ENCODE measurements at places on chromosomes 16 and 17.

GRCh38 chr16:12546918-12547607, 256.6 kb downstream of the CPPED1 start:
- no peak for DNase-seq

- no peak for DNase-seq
Measured at GRCh38 chr16:81137754-81138153, 41.6 kb upstream of the GCSH start.

DNA sequence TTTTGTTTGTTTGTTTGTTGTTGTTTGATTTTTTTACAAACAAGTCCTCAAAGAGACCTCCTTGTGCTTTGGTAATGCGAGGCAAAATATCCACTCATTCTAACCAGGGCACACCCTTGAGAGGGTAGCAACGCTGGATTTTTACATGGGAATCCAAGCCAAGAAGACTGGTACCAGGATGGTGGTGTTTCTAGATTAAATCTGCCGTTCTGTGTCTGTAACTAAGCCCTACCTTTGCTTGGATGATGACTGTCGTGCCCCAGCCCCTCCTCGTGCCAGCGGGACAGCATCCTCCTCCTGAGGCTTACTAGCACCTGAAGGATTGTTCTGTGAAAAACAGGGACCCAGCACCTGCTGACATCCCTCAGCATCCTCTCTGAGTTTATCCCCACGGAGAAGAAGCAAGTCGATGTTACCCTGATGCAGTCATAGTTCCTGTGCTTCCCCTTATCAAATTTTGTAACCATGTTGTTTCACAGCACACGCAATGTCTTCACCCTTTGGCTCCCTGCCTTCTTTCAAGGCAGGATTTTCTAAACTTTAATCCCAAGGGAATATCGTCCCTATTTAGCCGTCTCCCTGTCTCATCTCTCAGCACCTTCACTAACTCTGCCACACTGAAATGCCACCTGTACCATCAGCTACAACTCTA, 5.1 kb upstream of the HSBP1 start:
- no peak for DNase-seq

DNA sequence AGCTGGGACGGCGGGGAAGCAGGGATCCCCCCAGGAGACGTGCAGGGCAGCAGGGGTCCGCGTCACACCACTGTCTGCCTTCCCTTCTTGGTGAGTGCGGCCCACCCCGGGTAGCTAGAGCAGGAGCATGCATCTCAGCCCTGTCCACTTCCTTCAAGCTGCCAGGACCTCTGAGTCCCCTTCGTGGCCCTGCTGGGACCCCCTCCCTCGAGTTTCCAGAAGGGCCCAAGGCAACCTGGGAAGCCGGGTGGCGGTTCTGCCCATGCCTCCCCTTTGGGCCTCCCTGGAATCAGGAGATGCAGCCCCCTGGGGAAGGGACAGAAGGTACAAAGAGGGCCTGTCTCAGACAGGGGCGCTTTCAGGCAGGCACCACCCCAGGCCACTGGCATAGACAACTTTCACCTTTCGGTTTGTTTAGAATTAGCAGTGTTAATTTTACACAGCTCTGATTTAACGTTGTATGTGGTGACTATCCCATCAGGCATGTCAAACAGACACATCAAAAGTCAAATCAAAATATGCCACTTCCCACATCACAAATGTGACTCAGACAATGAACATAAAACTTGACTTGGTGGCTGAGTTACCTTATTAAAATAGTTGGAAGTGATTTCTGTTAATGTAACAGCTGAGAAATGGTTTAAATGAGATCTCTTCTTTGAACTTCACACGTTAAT, 94.5 kb upstream of the METRNL start:
- DNase-seq: no peak

DNA sequence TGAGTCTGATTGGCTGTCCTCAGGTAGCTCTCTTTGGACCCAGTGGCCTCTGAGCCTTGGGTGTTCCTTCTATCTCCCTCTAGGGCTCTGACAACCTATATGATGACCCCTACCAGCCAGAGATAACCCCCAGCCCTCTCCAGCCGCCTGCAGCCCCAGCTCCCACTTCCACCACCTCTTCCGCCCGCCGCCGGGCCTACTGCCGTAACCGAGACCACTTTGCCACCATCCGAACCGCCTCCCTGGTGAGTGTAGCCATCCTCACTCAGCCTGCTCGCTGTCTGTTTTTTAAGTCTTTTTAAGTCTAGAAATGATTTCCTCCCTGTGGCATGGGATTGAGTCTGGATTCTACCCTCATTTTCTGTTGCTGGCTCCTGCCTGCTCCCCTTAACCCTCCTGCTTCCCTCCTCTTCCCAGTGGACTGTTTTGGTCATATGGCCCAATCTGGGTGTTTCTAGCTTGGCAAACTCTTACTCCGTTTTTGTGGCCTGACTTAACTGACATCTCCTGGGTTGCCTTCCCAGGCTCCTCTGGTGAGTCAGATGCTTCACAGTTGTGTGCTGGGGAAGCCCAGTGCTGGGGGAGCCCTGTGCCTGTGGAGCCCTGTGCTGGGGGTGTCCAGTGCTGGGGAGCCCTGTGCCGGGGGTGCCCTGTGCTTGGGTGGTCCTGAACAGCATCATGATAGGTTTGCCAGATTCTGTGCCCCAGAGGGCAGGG, 9.9 kb downstream of the TAOK2 start:
- DNase-seq: no peak

GRCh38 chr17:80086081-80086480, 15.3 kb upstream of the GAA start:
- no peak for DNase-seq

GRCh38 chr17:81489012-81489997, 23.3 kb downstream of the ACTG1 start:
- DNase-seq: no peak

- DNase-seq: no peak
Measured at GRCh38 chr16:15906439-15906838, 18.0 kb upstream of the CEP20 start.

GRCh38 chr16:66277311-66278070, 89.0 kb upstream of the CDH5 start:
- DNase-seq: no peak

DNA sequence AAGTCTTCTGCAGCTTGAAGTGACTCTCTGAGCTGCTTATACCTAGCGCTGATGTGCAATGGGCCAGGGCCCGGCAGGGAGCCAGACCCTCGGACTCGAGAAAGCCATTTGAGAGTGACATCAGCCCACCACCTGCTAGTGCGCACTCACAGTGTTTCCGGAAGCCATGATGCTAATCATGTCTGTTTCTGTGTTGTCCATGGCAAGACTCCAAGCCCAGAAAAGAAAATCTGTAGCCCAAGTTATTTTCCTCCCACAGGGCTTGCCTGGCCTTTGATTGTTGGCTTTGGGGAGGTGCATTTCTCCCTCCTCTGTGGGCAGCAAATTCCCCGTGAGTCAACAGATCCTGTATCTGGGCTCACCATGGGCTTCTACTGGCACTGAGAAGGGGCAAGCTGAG, 1.8 kb upstream of the CDRT4 start:
- no peak for DNase-seq

- no peak for DNase-seq
Measured at GRCh38 chr16:11650641-11651591, 17.3 kb upstream of the SNN start.

GRCh38 chr17:43578699-43579565, 32.8 kb upstream of the ETV4 start:
- DNase-seq: no peak

Measured in NCI-H1694 (cell line).